ENCODE measurements at places on chromosomes 16 and 17. TPM values are rescaled to one million over a fixed set of nuclear protein-coding genes. Genes with fewer than 3 reads are reported as not detected.

ITGAX gene
- total RNA-seq: 1.1 TPM

TPSD1 gene
- not detected for total RNA-seq

TLCD3A gene
- total RNA-seq: 60.6 TPM

SP2 gene
- total RNA-seq: 17.6 TPM

TMC7 gene
- total RNA-seq: 6.9 TPM

LLGL2 gene
- 35.0 TPM for total RNA-seq

CAMTA2 gene
- 34.0 TPM for total RNA-seq

SARM1 gene
- total RNA-seq: 5.1 TPM

TERB1 gene
- total RNA-seq: not detected

LUC7L3 gene
- 104 TPM for total RNA-seq

TEKT5 gene
- 0.17 TPM for total RNA-seq

POLR3K gene
- 33.4 TPM for total RNA-seq

TNFRSF13B gene
- not detected for total RNA-seq

BORCS6 gene
- 8.3 TPM for total RNA-seq

TAX1BP3 gene
- 339 TPM for total RNA-seq

BRIP1 gene
- total RNA-seq: 5.0 TPM

TVP23C gene
- total RNA-seq: 8.2 TPM

RANGRF gene
- total RNA-seq: 37.7 TPM

SCARF1 gene
- total RNA-seq: 0.18 TPM

ABAT gene
- 0.28 TPM for total RNA-seq

THAP11 gene
- total RNA-seq: 39.1 TPM

CCDC92B gene
- total RNA-seq: 0.20 TPM

SLC38A10 gene
- 68.3 TPM for total RNA-seq

FLCN gene
- total RNA-seq: 31.8 TPM

CALB2 gene
- total RNA-seq: 5.3 TPM

Measured in A549 treated with Hydrocortisone at 1 μM for 4 hours (cell line).